Renal pelvis (tissue), 12 donors: ENCODE measurements at places on chromosomes 5 and 9.
A peak's percentile ranks its signal among the peaks of the same experiment; 100 is the strongest.

GRCh38 chr5:126414874-126415502 lies 8.2 kb upstream of the GRAMD2B start:
- peak; percentile 28 for DNase-seq

- DNase-seq: no peak
Observed at GRCh38 chr9:76159293-76159926, 234.8 kb downstream of the RFK start.

- DNase-seq: no peak
Observed at GRCh38 chr9:38018958-38019602, 49.9 kb downstream of the SHB start.

- no peak for DNase-seq
Observed at GRCh38 chr5:66255714-66256113, 111.6 kb downstream of the SREK1 start.

DNA sequence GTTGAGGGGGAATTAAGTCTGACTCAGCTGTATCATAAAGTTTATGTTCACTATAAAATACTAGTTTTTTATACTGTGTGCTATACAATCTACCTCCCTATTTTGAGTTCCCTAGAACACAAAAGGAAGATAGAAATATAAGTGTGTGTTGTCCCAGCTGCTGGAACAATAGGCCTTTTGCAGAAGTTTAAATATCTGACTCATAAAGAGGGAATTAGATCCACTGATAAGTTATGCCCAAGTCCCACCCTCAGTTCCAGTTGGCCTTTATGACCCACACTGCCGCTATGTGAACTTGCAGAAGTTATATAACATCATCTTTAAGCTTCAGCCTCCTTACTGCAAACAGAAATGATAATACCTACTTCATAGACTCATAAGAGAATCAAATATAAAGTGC lies 88.5 kb upstream of the DAB2 start:
- DNase-seq: no peak

DNA sequence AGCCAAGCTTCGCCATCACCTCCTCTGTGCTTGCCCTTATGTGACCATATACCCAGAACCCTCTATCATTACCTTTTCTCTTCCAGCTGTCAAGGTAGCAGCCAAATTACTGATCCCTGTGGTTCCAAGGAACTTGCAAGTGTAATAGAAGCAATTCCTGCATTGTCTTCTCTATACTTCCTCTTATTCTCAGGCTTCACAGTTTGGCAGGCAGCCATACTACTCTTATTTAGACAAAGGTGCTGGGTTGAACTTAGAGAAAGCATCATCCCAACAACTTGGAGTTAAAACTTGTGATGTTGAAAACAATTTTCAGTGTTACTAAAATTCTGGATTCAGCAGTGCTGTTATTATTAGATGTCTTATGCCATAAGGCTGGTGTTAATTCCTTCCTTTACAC lies 93.2 kb downstream of the NLN start:
- no peak for DNase-seq

GRCh38 chr5:42483472-42484154 lies 60.4 kb downstream of the GHR start:
- DNase-seq: no peak

DNA sequence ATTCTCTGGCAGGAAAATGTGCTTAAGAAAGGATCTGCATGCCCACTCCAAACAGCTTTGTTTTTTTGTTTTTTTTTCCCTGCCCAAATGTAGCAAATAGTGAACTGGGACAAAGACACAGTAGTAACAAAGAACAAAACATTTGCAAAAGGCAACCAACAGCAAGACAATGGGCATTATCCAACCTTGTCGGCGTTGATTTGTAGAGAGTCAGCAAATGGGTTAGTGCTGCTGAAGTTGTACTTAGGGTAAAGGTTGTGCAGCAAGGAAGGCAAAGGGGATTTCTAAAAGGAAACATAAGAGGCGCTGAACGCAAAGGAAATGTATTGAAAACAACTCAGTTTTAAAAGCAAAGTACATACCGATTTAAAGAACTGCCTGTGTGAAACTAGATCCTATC lies 136.2 kb downstream of the MPDZ start:
- no peak for DNase-seq

- no peak for DNase-seq
Observed at GRCh38 chr9:78972303-78972999, 599.3 kb upstream of the TLE4 start.

DNA sequence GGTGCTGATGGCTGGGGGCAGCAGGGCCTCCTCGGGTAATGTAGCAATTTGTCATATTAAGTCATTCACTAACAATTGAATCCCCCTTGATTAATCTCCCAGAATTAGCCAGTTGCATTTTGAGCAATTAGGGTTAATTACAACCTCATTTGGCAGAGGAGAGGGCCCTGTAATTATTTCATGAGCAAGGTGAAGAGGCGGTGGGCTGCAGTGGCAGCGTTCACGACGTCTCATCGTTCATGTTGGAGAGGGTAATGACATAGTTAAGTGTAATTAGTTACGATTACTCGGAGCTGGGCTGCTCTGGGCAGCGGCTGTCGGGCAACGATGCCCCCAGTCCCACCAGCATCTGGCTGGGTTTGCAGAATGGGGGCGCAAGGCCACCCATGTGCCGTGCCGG lies 46.0 kb downstream of the NEK6 start:
- DNase-seq: no peak

DNA sequence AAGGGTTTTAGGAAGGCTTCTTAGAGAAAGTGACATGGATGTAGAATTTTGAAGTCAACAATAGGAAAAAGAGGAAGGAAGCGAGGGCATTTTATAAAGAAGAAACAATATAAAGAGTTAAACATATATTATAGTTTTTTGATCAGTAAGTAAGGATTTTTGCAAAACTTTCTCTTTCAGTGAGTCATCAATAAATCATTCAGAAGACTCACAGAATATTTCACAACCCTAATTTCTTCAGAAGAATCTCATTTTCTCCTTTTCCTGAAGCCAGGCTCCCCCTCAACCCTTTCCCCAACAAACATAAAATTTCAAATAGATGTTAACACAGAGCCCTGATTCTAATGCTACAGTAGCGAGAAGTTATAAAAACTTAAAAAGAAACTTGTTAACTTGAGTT lies 4.3 kb upstream of the COX7C start:
- DNase-seq: no peak

- no peak for DNase-seq
Observed at GRCh38 chr9:133142684-133143622, 20.8 kb downstream of the GBGT1 start.

DNA sequence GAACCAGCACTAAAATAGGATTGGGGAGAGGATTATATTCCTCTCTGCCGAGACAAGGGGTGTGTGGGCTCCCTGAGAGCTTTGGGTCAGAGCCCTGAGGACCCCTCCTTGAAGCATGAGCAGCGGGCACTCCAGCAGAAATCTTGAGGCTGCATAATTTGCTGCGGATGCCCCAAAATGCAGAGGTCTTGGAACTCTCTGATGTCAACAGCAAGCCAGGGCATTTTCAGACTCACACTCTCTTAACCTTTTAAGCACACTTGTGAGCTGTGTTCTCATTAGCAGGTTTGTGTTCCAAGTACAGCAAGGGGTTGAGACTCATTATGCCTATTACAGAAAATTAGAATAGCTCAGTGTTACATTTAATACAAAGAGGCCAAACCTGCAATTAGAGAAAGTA lies 513.0 kb upstream of the ADAMTS16 start:
- no peak for DNase-seq

DNA sequence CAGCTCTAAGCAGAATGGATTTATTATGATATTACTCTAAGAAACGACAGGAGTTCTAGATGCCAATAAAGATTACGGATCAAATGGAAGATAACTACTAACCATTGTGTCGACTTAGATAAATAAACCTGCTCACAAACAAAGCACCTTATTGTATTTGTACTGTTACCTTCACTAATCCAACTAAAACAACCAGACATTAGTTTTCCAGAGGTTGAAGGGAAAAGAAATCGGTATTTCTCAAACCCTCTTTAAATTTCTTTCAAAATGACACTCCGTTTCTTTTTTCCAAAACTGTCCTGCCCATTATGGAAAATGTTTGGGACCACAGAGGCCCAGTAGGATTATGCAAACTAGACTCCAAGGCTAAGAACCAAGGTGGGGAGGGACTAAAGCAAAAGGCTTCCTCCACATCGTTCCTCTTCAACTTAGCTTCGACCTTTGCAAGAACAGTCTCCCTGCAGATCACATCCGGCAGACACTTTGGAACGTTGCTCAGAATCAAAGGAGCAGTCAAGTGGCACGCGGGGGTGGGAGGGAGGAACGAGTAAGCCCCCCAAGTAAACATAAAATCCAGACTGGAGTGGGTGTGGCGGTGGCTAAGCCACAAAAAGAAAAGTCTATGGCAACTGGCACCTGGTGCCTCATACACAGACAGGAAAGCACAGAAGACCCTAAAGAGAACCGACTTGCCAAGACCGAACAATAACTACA lies 2.7 kb downstream of the MLLT3 start:
- DNase-seq: no peak

GRCh38 chr5:84779186-84779585 lies 394.5 kb upstream of the EDIL3 start:
- DNase-seq: no peak

GRCh38 chr5:180717989-180718388 lies 21.9 kb downstream of the OR2Y1 start:
- DNase-seq: no peak

- no peak for DNase-seq
Observed at GRCh38 chr5:174371600-174372094, 326.1 kb downstream of the NSG2 start.

DNA sequence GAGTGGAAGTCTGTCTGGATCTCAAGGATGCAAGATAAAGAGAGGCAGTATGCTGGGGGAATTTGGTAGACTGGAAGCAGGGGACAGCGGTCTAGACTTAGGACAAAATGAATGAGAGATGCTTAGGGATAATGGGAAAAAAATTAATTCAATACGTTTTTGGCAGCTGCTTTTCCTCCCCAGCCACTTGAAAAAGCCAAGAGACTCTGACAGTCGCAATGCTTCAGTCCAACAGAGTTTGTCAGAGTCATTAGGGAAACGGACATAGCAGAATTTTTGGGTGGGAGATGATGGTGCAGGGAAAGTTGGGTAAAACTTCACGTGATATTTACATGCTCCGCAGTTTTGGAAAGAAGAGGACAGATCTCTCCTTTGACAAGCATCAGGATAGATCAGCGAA lies 129.7 kb downstream of the GOLPH3 start:
- no peak for DNase-seq

DNA sequence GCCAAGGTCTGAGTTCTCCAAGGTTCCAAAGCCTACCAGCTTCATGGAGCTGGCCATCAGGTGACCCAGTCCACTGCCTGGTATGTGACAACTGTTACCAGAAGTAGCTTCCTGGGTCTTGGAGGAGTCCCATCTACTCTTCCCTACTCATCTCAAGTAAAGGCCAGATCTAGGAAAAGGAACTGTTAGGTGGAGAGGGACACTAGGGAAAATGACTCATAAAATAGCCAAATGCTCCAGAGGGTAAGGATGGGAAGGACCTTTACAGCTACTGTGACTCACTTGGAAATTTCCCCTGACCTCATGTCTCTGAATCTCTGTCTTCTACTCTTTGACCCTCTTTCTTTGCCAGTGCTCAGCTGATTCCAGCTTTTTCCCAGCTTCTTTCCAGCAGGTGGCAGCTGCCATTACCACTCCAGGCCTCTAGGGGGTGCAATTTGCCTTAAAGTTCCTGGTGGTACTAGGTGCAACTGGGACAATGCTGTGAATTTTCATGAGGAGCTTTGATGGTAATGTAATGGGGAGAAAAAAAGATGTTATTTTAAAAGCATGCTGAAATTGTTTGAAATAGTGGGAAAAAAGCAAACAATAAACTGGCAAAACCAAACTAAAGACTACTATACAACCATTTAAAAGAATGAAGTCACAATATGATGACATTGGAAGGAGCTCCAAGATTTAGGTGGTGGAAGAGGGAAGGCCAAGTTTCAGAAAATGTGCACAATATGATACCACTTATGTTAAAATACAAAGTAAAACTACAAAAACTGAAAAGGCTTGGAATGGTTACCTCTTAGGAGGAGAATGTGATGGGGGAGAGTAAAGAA lies 27.1 kb upstream of the MYORG start:
- peak; percentile 50 for DNase-seq

GRCh38 chr9:130988905-130989304 lies 20.1 kb upstream of the LAMC3 start:
- DNase-seq: no peak

GRCh38 chr9:32578976-32579375 lies 6.0 kb upstream of the NDUFB6 start:
- no peak for DNase-seq

DNA sequence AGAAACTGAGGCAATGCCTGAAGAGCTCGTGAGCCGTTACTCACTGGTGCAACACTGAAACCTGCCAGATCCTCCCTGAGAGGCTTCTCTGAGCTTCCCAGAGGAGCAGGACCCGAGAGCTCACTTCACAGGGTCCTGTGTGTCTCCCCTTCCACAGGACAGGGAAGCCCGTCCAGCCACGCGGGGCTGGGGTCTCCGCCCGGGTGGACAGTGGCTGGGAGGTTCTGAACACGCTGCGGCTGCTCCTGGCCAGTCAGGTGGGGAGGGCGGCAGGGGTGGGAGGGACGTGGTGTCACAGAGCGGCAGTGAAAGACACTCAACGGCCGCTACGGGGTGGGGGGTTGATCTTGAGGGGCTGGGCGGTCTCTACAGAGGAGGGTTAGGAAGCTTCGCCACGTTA lies 290 bp upstream of the ZDHHC11 start:
- DNase-seq: no peak
